Nephron progenitor cell (in vitro differentiated cells): ENCODE measurements at places on chromosomes 6 and 20.

DNA sequence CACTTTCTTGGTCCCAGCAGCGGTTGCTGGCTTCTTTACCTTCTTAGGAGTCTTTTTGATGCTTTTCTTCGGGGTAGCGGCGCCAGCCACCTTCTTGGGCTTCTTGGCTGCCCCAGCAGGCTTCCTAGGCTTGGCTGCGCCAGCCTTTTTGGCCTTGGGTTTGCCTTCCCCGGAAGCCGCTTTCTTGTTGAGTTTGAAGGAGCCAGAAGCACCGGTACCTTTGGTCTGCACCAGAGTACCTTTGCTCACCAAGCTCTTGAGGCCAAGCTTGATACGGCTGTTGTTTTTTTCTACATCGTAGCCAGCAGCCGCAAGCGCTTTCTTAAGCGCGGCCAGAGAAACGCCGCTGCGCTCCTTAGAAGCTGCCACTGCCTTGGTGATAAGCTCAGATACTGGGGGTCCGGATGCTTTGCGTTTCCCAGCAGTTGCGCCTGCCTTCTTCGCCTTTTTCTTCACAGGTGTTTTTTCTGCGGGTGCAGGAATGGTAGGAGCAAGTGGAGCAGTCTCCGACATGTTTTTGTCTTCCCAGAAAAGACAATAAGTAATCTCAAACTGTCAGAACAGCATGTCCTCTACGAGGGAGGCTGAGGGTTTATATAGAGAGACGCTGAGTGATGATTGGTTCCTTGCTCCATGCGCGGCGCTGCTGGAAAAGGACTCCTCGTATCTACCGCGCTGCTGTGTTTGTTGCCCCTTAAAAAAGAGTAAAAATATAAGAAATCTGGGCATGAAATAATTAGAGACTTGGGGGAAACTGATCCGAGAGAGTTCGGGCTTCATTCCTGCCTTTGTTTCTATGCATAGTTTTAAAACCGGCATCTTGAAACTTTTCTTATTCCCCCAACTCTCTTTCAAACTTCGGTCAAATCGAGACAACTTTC lies 130.3 kb upstream of the BTN3A2 start:
- DNase-seq, result peak; percentile 43

DNA sequence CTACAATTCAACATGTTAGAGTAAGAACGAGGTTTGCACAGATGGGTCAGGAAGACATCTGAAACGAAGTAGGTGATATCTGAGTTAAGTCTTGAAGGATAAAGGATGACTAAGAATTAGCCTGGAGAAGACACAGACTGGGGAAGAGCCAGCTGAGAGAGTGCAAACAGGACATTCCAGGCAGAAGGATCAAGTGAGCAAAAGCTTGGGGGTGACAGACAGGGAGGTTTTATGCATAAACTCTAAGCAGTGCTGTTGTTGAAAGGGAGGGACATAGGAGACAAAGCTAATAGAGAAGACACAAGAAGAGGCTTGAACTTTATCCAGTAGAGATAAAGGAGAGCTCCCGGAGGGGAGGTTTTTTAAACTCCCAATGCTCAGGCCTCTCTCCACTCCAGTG lies 15.0 kb upstream of the ETV7 start:
- DNase-seq, result no peak

GRCh38 chr6:164531736-164532135 lies 777.7 kb downstream of the C6orf118 start:
- no peak for DNase-seq

DNA sequence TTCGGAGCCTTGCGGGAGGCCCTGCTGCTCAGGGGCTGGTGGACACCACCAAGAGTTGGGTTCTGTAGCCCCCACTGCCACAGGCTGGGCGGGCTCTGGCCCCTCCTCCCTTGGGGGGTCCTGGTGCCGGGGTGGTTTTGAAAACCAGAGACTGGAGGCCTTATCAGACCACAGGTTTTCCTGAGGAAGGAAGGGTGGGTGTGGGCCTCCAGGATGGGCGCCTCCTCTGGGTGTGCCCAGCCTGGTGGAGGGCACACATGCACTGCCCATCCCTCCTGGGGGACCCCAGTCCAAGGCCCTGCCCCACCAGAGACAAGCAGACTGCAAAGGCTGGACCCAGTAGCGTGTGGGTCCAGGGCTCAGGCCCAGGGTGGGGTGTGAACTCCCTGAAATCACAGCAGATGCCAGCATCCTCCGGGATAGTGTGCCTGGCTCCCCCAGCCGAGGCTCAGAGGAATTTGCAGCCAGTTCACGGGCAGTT lies 13.5 kb upstream of the ZBTB46 start:
- no peak for DNase-seq

- no peak for DNase-seq
These were observed 172.5 kb upstream of the JARID2 start for GRCh38 chr6:15073344-15073789.

DNA sequence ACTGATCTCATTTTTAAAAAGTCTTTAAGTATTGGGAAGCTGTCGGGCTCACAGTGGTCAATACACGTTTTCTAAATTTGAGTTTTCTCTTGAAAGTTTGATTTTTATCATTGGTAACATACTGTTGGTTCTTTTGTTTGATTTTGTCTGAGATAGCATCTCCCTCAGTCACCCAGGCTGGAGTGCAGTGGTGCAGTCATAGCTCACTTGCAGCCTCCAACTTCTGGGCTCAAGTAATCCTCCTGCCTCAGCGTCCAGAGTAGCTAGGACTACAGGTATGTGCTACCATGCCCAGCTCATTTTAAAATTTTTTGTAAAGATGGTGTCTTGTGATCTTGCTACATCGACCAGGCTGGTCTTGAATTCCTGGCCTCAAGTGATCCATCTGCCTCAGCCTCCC lies 9.1 kb downstream of the PPARD start:
- no peak for DNase-seq

DNA sequence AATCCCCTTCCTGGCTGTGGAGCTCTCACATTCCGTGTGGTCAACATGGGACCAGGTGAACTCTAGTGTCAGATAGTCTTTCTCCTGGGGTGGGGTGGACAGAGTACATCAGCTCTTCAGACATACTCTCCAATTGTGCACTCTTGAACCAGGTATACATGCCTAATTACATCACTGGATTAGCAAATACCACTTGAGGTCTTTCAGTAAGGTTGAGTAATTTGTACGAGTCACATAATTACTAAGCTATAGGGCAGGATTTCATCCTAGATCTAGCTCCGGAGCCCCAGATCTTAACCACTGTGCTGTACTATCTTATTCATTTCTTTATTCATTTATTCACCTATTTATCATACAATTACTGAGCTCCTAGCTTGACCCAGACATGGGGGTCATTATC lies 821.3 kb downstream of the TFAP2A start:
- DNase-seq, result no peak

GRCh38 chr20:1500496-1500895 lies 9.3 kb upstream of the SIRPB2 start:
- DNase-seq, result no peak

GRCh38 chr6:15512721-15513120 lies 150.1 kb downstream of the DTNBP1 start:
- no peak for DNase-seq

DNA sequence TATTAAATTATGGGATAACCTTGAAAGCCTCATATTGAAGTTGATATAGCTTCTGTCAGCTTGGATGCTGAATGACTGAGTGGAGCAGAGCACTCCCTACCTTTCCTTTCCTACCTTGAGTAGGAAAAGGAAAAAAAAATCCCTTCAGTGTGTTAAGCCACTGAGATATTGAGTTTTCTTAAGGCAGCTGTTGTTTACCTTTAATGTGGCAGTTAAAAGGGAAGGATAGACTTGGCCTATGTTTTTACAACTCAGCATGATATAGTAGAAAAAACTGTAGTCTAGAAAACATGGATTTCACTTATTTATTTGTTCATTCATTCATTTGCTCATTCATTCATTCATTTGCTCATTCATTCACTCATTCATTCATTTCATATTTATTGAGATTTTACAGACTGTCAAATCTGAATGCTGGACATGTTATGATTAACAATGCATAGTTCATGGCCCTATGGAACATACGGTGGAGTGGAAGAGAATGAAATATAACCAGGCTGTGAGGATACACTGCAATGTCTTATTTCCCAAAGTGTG lies 131.5 kb upstream of the MAN1A1 start:
- DNase-seq, result no peak

DNA sequence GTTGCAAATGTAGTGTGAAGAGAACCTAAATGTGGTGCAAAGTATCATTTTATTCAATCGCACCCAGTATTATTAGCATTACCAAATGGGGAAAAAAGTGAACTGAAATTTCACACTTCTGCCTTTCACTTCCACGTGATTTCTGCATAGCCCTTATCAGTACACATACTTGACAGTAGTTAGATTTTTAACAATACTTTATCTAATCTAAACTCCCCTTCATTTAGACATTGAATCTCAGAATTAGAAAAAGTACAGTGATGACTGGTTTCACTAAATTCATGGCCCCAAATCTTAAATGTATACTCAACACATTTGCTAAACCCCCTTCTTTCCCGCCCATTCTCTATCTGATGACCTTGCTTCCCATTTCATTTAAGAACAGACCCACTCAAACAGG lies 14.3 kb downstream of the STX7 start:
- no peak for DNase-seq

DNA sequence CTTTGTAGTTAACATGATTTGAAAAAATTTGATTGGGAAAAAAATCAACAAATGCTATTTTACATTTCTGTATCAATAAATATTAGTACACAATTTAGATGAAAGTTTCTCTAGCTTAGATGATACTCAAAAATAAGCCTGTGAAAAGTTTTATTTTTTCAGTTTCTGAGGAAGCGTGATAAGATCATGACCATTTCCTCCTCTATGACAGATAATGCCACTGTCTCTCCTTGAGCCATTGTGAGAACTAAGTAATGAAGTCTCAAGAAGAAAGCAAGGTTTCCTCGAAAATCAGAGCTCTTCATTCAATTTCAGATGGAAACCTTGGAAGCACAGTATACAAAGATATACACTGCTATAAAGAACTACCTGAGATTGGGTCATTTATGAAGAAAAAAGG lies 395.0 kb downstream of the HDGFL1 start:
- no peak for DNase-seq

DNA sequence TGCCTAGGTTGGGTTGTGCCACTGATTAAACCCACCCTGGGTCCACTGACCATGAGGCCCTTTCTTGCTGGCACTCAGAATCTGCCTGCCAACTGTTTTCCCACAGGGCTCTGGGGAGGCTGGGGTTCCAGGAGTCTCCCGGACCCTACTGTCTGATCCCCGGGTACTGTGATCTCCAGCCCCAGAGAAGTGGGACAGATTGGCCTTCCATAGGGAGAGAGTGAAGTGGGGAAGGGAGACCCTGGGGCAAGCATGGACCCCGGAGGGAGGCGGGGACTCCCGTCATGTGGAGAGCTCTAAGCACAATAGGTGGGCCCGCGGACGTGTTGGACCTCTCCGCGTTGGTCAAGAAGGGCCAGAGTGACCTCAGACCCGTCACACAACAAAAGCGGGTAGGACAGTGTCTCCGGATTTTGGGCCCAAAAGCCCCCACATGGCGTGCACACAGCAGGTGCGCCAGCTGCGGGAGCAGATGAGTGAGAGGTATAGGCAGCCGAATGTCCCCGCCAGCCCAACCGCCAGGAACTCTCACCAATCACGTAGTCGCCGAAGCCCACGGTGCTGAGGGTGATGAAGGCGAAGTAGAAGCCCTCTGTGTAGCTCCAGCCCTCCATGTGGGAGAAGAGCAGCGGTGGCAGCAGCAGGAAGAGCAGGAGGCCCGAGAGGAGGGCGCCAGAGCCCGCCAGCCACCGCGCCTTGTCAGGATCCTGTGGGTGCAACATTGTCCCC lies 10.6 kb downstream of the KCNK17 start:
- DNase-seq, result no peak

GRCh38 chr6:141103246-141103645 lies 1029.5 kb upstream of the GJE1 start:
- DNase-seq, result no peak

DNA sequence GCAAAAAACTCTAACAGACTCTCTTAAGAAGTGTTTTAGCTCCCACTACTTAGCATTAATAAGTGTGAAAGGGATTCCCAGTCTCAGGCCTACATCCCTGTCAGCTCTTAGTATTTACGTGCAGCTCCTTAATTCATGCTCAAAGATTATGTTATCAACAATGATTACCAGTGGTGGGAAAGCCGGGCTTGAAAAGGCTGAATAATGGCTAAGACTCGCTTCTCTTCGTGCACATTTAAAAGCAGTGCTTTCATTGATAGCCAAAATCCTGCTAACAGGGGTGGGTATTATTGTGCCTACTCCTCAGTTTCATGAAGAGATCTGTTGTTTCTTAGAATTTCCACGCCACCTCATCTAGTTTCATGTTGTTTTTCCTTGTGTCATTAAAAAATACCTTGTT lies 518.8 kb downstream of the GRIK2 start:
- DNase-seq, result no peak

DNA sequence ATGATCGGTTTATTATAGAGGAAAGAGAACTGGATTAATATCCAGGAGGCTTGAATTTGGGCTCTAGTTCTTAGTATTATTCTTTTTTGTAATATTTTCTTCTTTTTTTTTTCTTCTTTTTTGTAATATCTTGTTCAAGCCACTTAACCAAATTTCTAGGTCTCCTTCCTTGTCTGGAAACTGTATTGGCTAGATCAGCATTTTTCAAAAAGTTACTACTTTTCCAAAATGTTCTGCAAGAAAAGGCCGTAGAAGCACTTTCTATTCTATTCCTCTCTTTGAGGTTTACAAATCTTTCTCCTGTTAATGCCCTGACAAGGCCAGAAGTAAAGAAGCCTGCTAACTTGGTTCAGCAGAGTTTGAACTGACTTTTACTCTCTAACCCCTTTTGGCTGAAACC lies 12.0 kb downstream of the BMP6 start:
- DNase-seq, result no peak

- DNase-seq, result no peak
These were observed 40.6 kb upstream of the NHSL1 start for GRCh38 chr6:138539876-138540275.

- DNase-seq, result no peak
These were observed 108.0 kb upstream of the FOXO3 start for GRCh38 chr6:108452711-108453195.

DNA sequence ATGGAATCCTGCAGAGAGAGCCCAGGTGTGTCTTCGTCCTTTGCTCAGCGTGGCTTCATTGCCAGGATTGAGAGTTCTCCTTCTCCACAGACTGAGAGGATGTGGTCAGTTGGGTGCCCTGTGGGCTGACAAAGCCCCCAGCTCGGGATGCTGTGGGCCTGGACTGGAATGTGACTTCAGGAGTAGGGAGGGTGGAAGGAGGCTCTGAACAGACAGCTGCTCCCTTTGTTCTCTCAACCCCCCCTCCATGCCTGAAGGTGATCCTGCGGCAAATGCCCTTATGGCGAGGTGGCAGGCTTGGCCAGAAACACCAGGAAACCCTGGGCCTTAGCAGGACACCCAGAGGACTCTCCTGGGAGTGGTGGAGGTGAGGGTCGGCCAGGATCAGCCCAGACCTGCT lies 1.8 kb upstream of the CST5 start:
- no peak for DNase-seq

DNA sequence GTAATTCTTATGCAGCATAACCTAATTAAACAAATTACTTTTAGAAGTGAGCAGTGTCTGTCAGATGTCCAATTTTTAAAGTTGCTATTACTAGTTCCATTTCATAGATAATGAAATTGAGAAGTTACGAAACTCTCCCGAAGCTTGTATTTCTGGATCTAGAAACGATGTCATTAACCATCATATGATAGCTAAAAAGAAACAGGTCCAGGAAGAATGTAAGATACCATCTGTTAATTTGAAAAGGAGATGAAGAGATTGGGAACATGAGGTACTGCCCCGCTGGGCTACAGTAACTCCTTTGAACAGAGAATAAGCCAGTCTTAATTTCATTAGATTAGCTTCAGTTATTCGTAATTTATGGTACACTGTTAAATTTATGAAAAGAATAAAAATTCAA lies 47.5 kb upstream of the TMX4 start:
- no peak for DNase-seq
